ENCODE measurements at places on chromosomes 7 and 10.
A peak's percentile ranks its signal among the peaks of the same experiment; 100 is the strongest.

- DNase-seq: no peak
Observed at GRCh38 chr10:85596389-85596788, 770.2 kb downstream of the GRID1 start.

DNA sequence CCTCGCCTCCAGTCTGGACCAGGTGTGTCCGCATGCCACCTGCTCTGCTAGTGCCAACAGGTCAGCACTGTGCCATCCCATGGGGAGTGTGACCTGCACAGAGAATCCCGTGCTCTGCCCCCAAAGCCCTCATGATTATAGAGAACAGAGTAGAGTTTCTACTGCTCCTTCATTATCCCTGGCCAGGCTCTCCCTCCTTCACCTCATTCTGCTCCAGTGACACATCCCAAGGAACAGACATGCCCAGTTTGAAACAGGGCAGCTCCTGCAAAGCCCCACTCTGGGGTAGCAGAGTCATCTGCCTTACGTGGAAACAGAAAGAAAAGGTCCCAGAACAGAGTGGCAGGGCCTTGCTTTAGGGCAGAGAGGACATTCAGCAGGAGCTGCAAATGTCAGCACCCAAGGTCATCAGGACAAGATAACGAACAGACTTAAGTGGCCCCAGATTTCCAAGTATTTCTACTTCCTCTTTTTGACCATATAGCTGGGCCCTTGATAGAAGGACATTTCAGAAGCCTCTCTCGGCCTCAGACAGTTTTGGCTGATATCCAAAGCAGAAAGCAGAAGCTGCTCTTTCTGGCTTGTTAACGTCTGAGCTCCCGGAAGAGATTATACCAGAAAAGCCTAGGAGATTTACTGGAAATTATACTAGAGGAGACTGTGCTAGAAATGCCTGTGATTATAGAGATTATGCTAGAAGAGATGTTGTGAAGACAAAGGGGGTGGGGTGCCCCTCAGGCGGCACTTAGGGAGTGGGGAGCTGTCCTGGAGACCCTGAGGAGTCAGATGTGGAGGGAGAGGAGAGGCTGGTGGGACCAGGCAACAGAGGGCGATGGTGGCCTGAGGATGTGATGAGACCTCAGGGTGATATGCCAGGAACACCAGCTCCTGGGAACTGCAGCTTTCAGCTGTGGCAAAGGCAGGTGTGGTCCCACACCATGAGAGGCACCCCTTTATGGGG lies 12.6 kb downstream of the TMEM176B start:
- DNase-seq: no peak

DNA sequence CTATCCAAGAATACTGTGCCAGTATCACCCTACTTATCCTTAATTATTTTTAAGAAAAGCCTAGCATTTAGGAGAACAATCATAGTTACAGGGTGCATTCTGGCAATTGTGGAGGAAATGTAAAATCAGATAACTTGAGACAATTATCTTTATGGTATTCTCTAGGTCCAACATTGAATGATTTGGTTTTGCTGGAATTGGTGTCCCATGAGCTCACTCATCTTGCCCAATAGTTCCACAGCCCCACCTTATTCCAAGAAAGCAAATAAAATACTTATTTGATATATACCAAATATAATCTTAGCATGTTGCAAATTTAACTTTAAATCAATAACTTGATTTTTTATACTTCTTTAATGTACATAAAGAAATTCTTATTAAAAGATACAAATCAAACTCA lies 65.3 kb downstream of the DGKB start:
- DNase-seq: no peak

DNA sequence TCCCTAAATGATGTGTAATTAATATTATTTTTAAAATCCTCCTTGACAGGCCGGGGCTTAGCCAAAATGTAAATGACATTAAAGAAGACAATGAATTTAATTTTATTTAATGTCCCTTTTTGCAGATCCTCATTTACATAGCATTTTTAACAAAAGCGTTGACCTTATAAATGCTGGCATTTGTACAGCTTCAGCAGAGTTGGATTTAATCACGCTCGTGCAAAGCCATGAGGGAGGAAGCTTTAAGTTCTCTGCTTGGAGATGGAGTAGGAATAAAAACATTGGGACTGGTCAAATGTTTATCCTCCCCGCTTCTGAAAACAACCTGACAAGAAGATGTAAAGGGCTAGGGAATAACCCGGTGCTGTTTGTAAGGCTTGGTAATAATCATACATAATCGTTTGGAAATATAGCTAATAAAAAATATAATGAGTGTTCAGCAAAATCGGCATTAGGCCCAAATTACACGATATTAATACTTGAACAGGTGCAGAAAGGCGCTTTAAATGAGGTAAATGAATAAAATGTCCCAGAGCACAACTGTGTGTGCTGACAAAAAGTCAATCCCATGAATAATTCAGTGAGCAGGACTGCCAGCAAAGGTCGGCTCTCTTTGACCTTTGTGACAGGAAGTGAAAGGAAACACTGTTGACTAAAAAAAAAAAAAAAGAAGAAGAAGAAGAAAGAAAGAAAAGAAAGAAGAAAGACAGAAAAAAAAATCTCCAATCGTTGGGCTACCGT lies 11.5 kb downstream of the EBF3 start:
- no peak for DNase-seq

DNA sequence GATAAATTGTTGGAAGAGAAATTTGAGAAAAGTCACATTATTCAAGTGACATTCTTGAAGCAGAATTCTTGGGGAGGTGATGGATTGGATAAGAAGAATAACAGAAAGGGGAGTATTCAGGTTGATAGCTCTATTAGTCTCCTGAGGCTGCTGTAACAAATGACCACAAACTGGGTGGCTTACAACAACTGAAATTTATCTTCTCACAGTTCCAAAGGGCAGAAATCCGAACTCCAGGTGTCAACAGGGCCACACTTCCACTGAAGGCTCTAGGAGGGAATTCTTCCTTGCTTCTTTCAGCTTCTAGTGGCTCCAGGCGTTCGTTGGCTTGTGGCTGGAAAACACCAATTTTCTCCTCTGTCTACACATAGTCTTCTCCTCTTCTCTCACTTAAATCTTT lies 99.8 kb downstream of the TES start:
- no peak for DNase-seq

GRCh38 chr7:40629891-40630290 lies 495.1 kb downstream of the SUGCT start:
- DNase-seq: no peak

- DNase-seq: no peak
Observed at GRCh38 chr7:22256541-22257096, 100.3 kb downstream of the RAPGEF5 start.

DNA sequence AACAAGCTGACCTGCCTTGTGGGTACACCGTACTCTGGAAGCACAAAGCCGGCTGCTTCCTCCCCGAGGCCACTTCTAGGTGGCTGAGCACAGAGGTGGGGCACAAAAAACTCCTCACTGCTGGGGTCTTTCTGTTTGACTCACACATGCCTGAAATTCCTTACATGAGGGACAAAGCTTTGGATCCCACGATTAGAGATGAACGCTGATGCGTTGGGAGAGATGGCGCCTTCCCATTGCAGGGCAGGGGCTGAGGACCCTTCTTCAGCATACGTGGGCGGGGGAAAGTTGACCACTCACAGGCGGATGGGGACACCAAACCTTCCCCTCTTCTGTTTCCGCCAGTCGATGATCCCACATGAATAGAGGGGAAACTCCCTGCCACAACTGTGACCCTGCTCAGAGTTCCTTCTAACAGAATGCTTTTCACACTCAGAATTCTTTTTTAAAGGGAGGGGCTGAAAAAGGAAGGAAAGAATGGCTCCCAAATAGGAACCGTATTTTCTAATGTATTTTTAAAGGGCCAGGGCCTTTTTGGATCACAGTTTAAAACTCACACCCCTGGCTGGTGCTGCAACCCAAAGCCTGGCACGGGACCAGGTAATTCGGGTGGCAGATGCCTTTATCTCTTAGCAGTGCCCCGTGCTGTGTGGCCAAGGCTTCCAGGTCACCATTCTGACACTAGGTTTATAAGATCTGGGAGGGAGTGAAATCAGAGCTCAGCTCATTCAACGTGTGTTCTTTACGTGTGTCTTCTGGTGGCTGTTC lies 134.0 kb downstream of the PRKAG2 start:
- no peak for DNase-seq

DNA sequence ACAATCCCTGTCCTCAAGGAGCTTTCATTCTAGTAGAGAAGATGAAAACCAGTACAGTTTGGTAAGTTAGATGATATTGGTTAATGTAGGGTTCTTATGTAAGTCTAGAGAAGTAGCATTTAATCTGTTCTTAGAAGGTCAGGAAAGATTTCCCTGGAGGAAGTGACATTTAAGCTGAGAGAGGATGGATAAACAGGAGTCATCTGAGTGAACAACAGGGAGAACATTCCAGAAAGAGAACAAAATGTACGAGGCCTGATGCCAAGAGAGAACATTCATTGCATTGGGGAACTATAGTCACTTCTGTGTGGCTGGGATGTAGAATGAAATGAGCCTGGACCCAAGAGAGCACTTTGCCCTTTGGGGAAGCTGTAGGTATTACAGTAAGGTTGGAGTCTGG lies 88.0 kb downstream of the CFTR start:
- no peak for DNase-seq

DNA sequence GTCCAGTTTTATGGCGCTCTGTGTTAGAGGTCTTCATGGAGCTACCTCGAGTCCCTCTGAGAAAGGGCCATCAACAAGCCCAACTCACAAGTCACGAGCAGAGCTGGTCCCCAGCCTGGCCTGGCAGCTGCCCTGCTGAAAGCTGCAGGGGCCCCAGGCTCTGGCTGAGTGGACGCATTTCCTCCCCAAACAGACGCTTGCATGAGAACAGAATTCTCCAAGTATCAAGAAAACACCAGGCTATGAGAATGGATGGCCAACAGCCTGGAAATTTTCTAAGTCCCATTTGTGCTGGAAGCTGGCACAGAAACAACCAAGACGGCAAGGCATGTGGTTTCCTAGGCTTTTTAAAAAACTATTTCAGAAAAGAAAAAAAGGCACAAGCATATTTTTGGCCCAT lies 114.8 kb downstream of the FAM53B start:
- DNase-seq: peak; percentile 35

GRCh38 chr7:28630350-28630749 lies 218.0 kb downstream of the CREB5 start:
- DNase-seq: no peak

GRCh38 chr7:113093561-113093960 lies 6.9 kb upstream of the GPR85 start:
- DNase-seq: no peak

GRCh38 chr7:148699782-148700629 lies 1.3 kb downstream of the CUL1 start:
- DNase-seq: peak; percentile 33

DNA sequence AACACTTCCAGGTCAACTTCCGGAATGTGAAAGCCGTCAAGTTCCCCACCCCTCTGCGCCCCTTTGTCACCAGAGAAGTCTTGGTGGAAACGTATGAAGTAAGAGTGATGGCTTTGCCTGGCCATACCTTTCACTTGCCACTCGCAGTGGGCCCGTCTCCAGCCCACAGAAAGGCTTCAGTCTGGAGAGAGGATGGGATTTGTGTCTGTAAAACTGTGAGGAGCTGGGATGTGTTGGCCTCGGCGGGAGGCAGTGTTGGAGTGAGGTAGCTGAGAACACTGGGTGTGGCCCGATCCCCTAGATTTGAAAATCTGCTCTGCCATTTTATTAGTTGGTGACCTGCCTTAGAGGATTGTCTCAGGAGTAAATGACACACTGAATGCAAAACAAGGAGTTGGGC lies 6.4 kb downstream of the ADCK2 start:
- DNase-seq: no peak

DNA sequence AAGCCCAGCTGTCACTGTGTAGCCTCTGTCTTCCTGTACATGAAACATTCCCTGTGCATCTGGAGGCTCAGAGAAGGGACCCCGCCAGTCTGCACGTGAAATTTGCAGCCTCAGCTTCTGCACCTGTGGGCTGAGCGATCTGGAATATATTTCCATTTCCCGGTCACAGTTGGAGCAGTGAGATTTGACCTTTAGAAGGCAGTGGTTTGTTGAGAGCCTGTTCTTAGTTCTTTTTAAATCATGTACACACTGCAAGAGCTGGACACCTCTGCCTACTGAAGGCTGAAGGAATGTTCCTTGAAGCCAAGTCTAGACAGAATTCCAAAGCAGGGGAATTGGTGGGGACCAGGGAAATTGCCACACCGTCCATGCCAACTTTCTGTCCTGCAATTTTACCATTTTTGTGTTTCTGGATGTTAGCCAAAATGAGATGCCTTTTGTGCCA lies 706.6 kb downstream of the INHBA start:
- DNase-seq: no peak

DNA sequence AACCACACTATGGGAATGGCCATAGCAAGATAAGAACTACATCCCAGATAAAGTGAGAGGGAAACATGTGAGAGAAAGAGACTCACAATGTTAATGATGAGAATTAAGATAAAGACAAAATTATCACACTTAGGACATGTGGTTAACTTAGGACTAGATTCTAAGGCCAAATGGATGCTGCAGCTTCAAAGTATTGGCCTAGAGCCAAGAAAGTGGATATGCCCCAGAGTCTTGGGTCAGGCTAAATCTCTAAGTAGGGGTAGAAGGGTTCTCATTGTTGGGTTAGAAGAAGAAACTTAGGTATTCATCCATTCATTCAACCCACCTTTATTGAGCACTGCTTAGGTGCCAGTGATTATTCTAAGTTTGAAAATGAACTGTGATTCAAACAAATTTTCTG lies 818.0 kb downstream of the PHTF2 start:
- DNase-seq: no peak

- DNase-seq: no peak
Observed at GRCh38 chr7:129665013-129665401, 53.5 kb downstream of the NRF1 start.

GRCh38 chr7:20329389-20330238 lies 1.1 kb upstream of the ITGB8 start:
- DNase-seq: peak; percentile 57

GRCh38 chr7:147941381-147941780 lies 649.2 kb upstream of the C7orf33 start:
- no peak for DNase-seq

- DNase-seq: no peak
Observed at GRCh38 chr10:118017071-118017740, 29.5 kb downstream of the RAB11FIP2 start.

DNA sequence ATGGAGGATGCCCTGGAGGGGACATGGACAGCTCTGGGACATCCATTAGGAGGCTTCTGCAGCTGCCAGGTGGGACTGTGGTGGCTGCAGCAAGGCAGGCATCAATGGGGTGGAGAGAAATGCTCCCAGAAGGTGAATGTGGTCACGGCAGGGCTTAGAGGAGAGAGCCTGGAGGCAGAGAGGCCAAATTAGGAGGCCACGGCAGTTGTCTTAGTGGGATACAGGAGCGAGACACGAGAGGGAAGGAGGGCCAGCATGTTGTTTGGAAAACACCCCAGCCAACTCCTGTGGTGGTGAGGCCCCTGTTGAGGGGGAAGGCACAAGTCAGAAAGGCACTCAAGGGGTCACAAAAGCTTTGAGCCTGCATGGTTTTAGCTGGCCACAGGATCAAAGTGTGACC lies 14.6 kb upstream of the ECHDC3 start:
- no peak for DNase-seq

- DNase-seq: peak; percentile 71
Observed at GRCh38 chr10:119309423-119309770, 102.0 kb downstream of the GRK5 start.

Data from B cell (primary cell).